ENCODE measurements at places on chromosomes 16 and 17.
A peak's percentile ranks its signal among the peaks of the same experiment; 100 is the strongest.

- DNase-seq = no peak
Measured at GRCh38 chr16:25959221-25959620, 267.5 kb downstream of the HS3ST4 start.

DNA sequence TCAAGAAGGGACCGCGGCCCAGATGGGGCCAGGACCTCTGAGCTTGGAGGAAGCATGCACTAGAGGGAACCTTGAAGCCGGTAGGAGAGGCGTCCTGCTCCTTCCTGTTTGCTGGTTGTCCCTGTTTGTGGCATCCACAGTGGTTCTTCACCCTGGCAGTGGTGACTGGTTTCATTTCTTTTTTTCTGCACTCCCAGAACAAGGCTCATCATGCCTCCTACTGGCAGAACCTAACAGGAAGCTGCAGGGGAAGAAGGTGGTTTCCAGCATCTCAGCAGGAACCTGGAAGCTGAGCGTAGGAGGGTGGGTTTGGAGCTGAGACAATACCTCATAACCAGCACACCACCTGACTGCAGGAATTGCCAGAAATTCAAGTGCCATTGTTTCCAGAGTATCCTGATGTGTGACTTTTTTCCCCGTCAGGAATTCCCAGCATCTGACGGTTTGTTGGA is 5.8 kb downstream of the TMEM231 start:
- DNase-seq = peak; percentile 63

DNA sequence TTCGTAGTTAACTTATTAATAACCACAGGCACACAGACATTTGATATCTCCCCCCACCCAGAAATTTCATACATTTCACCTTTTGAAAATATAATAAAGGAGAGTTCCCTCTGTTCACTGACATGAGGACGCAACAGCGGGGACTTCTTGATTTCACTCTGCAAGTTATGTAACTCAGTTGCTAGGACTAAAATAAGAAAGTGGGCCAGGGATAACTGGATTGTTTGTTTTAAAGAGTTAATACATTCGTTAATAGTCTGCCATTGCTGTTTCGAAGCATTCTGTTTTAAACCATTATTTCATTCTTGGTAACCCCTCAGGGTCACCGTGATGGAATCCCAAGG is 1.2 kb downstream of the RHOT1 start:
- no peak for DNase-seq

- DNase-seq = peak; percentile 90
Measured at GRCh38 chr17:81393684-81394376, 1.4 kb upstream of the BAHCC1 start.

DNA sequence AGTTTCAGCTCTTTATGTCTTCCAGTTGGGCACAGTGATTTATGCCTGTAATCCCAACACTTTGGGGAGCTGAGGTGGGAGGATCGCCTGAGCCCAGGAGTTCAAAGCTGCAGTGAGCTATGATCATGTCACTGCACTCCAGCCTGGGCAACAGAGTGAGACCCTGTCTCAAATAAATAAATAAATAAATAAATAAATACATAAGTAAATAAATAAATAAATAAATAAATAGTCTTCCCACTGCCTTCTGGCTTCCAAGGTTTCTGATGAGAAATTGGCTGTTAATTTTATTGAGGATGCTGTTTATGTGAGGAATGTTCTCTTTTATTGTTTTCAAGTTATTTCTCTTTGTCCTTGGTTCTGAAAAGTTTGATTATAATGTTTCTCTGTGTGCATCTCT is 1507.6 kb upstream of the GOT2 start:
- no peak for DNase-seq

- no peak for DNase-seq
Measured at GRCh38 chr16:14420721-14421488, 209.2 kb downstream of the PARN start.

DNA sequence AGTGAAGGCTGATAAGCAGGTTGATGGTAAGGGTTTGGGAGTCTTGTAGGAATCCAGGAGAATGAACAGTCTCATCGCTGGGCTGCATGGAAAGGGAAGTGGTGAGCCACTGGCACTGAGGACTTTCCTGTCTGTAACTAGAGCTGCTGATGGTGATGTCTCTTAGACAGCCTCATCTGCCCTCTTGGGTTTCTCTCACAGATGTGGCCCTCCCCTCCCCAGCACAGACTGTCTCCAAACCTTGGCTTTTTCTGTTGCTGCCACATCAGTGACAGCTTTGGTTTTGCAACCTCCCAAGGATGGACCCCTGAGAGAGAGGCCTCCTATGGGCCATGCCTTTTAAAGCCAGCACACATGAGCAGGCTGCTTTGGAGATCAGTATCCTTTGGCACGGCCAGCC is 16.9 kb downstream of the PLCG2 start:
- DNase-seq = no peak

DNA sequence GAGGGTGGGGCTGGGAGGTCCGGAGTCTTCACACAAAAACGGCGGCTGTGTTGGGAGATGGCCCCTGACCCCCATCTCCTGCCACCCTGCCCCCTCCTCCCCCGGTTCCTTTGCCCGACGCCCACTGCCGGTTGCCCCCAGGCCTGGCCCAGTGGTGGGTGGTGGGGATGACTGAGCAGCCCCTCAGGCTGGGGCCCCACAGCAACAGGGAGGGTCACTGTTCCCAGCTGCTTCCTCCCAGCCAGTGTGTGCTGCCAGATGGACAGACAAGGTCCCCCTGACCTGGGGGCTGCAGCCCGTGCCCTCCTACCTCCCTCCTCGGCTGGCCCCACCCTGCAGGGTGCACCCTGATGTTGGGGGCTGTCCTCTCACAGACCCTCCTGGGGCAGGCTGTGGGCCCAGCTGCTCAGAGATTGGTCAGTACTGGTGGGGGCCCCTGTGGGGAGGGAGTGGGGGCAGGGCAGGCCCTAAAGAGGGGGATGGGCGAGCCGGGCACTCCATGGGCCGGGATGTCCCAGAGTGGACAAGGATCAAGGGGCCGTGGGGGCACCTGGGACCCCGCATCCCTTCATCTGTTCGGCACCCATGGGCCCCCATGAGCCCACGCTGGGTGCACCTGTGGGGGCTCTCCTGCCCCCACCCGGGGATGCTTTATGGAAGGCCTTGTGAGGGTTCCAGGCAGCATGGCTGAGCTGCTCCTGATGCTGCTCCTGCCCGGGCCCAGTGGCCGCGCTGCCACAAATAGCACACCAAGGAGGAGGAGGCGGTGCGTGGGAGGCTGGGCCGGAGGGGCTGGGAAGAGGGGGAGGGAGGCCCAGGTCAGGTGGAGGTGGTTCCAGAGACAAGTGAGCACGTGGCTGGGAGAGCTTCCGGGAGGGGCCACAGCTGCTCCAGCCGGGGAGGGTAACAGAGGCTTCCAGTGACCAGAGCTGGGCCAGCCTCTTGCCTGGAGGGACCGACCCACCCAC is 5.1 kb downstream of the C1QTNF8 start:
- DNase-seq = no peak

DNA sequence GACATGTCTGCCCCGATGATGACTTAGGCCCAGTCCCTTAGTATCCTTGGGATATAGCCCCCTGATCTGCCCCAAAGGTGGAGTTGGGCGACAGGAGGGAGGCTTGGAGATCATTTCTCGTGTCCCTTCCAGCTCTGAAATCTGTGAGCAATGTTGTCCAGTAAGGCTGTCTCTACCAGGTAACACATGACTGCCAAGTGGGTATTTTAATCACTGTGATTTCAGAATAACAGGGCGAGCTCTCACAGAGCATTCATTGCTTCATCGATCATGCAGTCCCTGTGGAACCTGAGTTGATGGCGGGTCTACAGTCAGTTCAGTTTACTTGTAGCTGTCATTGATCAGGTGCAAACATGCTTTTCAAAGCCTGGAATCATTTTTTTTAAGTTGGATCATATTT is 39.2 kb downstream of the KSR1 start:
- DNase-seq = no peak

DNA sequence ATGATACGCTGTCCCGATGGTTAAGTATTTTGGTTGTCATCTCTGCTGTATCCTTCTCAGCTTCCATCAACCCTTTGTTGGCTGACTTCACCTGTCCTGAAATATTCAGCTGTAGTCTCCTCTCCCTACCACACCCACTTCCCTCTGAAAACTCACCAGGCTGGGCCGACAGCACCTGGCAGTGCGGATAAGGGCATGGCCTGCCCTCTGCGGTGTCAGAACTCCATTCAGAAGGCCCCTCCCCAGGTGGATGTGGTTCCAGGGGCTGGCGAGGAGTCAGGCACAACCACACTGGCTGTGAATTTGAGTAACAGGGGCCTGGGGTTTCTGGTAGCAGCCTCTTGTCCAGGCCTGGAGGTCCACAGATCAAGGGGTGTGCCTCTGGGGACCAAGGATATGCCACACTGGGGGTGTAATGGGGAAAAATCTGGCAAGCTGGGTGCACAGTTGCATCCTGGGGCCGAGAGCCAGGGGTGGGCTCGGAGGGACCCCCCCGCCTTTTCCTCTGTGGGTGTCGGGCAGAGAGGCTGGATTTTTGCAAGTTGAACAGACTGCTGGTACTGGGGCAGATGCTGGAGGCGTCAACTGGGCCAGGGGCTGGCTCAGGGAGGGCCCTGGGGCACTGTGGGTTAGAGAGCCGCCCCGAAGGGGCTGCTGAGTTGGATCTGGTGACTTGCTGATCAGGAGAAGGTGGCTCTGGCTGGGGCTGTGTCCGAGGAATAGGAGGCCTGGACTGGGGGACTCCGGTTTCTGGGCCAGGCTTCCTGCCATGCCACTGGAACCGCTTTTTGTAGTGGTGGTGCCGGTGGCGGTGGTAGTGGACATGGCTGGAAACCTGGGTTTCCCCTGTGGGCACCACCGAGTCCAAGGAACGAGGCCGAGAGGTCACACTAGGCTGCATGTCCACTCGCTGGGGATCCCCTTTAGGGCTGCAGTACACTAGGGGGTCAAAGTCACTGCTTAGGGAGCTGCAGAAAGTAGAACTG is 5.6 kb upstream of the SUPT4H1 start:
- DNase-seq = no peak

- peak; percentile 38 for DNase-seq
Measured at GRCh38 chr17:74686761-74687160, 26.0 kb downstream of the CD300LF start.

DNA sequence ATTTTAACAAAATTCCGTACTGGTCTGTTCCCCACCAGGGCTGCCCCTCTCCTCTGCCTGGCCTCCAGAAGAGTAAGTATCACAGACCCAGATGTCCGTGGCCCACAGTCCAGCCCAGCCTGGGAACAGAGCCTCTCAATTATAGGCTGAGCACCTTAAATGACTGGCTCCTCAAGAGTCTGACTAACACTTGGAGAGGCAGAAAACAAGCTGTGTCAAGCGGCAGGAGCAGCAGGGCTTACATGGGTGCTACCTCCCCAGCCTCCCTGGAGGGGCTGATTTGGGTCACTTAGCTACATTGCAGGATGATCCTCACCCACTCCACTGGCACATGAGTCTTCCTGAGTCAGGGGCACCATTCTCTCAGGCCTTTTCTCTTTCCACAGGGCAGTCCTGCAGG is 209.7 kb downstream of the COPRS start:
- no peak for DNase-seq

DNA sequence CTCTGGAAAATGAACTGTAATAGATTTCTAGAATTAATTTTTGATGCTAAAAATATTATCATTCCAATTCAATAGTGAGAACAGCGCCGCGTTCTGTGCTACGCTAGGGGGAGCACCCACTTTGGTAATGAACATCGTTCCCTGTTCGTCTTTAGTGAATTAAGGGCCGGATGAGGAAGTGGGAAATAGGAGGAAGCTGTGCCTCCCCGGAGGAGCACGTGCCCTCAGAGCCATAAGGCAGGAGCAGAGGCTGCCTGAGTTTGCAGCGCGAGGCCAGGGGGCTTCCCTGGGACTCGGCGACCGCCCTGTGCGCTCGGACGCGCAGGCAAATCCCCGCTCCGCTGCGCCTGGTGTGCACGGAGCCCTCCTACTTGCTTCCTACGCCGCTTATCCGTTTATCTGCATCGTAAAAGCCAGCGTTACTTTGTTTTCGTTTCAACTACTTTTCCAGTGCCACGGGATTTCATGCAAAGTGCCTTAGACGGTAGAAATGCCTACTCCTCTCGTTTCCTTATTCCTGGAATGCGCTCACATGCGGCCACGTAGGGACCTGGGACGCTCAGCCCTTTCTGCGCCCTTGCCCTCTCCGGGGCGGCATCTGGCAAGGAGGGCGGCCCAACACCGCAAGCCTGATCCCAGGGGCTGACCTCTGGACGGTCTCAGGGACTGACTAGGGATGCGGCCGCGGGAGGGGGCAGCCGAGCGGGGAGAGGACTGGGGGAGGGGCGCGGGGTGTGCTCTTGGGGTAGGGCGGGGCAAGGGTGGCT is 76.4 kb downstream of the KCNJ12 start:
- DNase-seq = peak; percentile 44

DNA sequence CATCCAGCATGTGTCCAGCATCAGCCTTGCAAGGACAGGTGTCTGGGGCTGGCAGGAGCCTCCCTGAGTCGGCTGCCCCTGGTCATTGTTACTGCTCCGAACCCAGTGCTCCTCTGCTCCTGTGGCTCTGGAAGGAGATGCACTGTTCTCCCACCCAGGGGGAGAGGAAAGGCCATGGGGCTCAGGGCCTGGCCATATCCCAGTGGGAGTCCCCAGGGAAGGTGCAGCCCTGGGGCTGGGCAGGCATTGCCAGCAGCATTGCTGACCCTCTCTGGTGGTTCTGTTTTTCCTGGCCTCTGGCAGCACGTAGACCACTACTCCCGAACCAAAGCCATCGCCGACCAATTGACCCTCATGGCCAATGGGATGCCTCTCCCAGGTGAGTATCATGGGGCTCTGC is 9.6 kb downstream of the SDR42E2 start:
- no peak for DNase-seq

Data from CD4-positive, alpha-beta T cell treated with Interleukin-15 for 1 hour (primary cell).